ENCODE measurements at places on chromosomes 7 and 10. TPM values are rescaled to one million over a fixed set of nuclear protein-coding genes. Genes with fewer than 3 reads are reported as not detected.

SPDYE16 gene
- not detected for total RNA-seq

GATA3 gene
- total RNA-seq: 79.5 TPM

PDK4 gene
- total RNA-seq: not detected

EBLN1 gene
- not detected for total RNA-seq

EPO gene
- not detected for total RNA-seq

PRKCQ gene
- 45.9 TPM for total RNA-seq

SEMA3D gene
- total RNA-seq: 0.60 TPM

ZCCHC24 gene
- total RNA-seq: 0.59 TPM

GRM3 gene
- not detected for total RNA-seq

CUZD1 gene
- total RNA-seq: 3.0 TPM

LYZL1 gene
- total RNA-seq: not detected

TSPAN15 gene
- 1.6 TPM for total RNA-seq

TMEM236 gene
- total RNA-seq: 0.05 TPM

SLC13A1 gene
- total RNA-seq: 0.05 TPM

RADIL gene
- total RNA-seq: 0.26 TPM

ATG9B gene
- 4.7 TPM for total RNA-seq

EGR2 gene
- 268 TPM for total RNA-seq

SLIT1 gene
- total RNA-seq: 0.15 TPM

CCSER2 gene
- total RNA-seq: 53.6 TPM

TMEM176A gene
- not detected for total RNA-seq

HTR7 gene
- not detected for total RNA-seq

ANKRD16 gene
- total RNA-seq: 11.3 TPM

CREM gene
- total RNA-seq: 101 TPM

FFAR4 gene
- total RNA-seq: not detected

CYP26A1 gene
- total RNA-seq: not detected

STEAP2 gene
- total RNA-seq: not detected

BTBD16 gene
- not detected for total RNA-seq

CNPY1 gene
- not detected for total RNA-seq

TBXAS1 gene
- total RNA-seq: 3.1 TPM

GOLGA7B gene
- 0.26 TPM for total RNA-seq

SLC29A3 gene
- 6.8 TPM for total RNA-seq

All from activated T-helper 1 cell treated with anti-CD3 and anti-CD28 coated beads, Interleukin-12 subunit alpha, Interleukin-12 subunit beta, Interleukin-2, Interleukin-4 antibody, amounts not matched to agents 30 ng/mL and 10 ng/mL and 1 ng/mL, durations not matched to agents 14 hours and 24 hours and 36 hours (primary cell).